ENCODE measurements at places on chromosomes 6 and 20.

- DNase-seq = no peak
These were observed 97.6 kb upstream of the ZNF217 start for GRCh38 chr20:53691060-53691810.

DNA sequence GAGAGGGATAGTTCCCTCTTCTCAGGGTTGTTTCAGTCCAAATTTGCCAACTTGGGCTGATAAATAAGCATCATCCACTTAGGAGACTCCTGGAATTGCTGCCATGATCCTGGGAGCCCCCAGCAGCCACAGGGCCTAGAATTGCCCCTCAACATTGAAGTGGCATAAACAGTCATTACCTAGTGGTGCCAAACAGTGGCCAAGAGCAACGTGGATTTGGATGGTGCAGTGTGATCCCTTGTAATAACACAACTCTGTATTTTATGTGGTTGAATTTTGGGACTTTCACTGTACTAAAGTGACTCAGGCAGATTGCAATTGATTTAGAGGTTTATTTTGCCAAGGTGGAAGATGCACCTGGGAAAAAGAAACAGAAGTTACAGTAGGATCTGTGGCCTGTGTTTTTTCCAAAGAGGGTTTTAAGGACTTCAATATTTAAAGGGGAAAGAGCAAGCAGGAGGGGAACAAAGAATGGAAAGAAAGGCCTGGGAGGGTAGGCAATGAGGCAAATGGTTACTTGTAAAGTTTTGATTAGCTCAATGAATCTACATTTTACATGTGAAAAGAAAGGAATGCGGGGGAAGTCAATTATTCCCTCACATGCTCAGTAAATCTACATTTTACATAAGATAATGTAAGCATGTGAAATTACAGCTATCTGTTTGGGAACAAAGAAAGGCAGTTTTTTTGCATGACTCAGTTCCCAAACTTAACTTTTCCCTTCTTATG, 168.0 kb upstream of the NOX3 start:
- no peak for DNase-seq

GRCh38 chr6:149085557-149085938, 232.0 kb upstream of the TAB2 start:
- DNase-seq = no peak

DNA sequence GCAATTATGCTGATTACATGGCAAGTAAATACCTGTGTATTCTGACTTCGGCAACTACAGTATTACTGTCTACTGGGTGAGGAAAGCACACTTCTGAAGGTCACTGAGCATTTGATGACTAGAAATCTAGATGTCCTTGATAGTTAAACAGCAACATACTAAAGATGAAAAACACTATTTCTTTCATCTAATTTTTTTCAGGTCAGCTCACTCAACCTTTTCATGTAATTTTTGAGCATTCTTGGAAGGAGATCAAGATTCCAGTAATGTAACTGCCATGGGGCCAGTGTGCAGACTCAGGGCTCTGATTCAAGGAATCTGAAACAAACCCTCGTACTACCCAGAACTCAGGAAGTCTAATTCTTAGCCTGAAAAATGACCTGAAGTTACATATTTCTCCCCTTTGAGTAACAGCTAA, 222.6 kb upstream of the TAB2 start:
- no peak for DNase-seq

DNA sequence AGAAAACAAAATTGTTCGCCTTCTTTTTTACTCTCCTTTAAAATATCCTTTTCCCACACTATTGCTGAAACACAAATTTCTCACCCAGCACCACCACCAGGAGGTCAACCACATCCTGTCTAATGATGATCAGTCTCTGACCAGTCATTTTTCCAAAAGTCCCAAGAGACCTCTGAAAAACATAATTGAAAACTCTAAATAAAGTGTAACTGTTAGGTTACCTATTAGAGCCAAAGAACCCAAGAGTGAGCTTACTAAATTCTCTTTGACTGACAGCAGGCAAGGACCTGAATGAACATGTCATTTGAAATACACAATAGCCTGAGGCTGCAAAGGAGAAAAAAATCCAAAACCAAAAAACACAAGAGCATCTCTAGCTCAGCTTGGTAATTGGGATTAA, 735.4 kb downstream of the CBLN4 start:
- no peak for DNase-seq

DNA sequence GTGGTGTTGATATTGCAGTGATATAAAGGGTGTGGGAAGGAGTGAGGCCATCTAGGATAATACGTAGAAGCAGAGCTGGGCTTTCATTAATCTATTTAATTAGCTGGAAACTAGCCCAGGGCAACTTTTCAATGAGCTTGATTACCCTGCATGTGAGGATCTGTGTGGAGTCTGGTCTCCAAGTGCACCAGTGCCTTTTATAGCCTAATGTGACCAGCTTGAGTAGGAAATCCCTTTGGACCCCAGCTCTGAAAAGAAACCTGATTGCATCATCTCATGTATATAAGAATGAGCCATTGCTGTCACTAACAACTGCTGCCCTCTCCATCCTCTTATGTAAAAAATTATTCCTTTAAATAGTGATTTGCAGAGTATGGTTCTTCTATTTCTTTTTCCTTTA, 72.6 kb downstream of the CD109 start:
- no peak for DNase-seq

DNA sequence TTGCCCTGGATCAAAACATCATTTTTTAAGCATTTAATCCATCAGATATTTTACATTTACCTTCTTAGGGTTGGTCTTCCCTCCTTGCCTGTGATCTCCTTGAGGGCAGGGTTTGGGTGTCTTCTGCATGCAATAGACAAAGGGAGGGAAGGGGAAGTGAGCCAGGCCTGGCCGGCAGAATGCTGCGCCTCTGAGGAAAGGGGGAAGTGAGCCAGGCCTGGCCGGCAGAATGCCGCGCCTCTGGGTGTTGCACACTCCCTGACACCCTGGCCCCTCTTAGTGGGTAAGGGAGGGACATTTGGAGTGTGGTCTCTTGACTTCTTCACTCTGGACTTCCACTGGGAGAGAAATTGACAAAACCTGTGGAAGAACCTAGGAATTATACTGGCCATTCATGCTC, 12.4 kb downstream of the PSMF1 start:
- no peak for DNase-seq

- DNase-seq = no peak
These were observed 328.4 kb upstream of the KHDRBS2 start for GRCh38 chr6:62614442-62614841.

DNA sequence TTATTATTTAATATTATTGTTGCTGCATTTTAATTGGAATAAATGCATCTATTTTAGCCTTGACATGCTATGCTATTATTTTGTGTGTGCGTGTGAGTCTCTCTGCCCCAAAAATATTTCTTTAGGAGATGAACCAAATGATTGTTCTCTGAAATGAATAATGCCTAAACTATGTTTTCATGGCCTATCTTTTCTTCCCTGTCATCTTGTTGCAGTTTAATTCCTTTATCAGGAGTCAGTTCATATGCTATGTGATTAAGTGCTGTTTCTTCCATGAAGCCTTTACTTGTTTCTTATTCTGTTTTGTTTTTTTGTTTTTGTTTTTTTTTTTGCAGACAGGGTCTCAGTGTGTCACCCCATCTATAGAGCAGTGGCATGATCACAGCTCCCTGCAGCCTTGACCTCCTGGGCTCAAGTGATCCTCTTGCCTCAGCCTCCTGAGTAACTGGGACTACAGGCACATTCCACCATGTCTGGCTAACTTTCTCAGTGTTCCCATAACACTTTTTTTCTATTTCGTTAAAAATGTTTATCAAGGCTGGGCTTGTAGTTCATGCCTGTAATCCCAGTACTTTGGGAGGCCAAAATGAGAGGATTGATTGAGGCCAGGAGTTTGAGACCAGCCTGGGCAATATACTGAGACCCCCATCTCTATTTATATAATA, 25.7 kb downstream of the TPX2 start:
- DNase-seq = no peak

DNA sequence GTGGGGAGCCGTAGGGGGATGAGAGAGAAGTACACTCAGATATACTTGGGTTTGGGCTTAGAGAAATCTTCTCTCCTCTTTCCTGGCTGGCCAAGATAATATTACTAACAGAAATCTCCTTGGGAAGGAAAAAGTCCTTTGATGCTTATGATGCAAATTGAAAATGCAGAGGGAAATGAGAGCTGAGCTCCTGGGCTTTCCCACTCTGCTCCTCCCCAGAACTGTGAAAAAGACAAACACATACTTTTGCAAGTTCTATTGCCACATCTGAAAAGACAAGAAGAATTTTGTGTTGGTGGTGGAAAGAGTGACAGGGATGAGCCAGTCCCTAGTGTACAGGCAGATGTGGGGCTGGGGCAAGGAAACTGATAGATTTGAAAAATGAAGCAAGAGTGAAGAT, 185.9 kb downstream of the ANKRD60 start:
- no peak for DNase-seq

GRCh38 chr6:105628156-105628860, 225.4 kb upstream of the PREP start:
- no peak for DNase-seq

GRCh38 chr6:84360039-84360438, 132.6 kb upstream of the CEP162 start:
- no peak for DNase-seq

- DNase-seq = no peak
These were observed 56.1 kb upstream of the NKAIN2 start for GRCh38 chr6:123747515-123747914.

GRCh38 chr20:3563548-3564177, 92.8 kb downstream of the ATRN start:
- DNase-seq = no peak

- DNase-seq = no peak
These were observed 79.1 kb downstream of the OGFRL1 start for GRCh38 chr6:71367756-71368155.

DNA sequence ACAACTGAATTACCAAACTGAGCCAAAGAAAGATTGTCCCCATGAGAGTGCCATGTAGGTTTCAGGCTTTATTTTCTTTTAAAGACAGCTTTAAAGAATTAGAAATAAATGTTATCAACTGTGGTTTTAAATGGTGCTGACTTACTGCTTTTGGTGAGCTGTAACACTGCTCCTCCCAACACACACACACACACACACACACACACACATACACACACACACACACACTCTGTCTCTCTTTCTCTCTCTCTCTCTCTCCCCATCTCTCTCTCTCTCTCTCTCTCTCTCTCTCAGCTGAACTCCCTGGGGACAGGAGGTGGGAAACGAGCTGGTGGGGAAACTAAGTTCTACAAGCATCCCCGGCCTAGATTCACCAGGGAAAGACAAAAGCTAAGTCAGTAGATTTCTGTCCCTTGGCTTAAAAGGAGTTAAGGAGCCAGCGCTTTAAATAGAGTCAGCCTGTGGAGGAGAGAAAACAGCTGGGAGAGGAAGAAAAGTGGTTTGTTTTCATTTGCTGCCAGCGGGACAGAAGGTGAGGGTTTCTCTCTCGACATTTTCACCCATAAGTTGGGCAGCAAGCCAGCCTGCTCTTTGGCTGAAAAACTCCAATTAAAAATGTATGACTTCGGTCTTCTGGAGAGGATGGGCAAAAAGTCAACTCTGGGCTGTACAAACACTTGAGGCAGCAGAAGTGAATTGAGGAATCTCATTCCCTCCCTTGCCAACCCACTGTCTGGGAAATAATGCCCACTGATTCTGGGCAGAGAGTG, 27.4 kb downstream of the CBLN4 start:
- no peak for DNase-seq

DNA sequence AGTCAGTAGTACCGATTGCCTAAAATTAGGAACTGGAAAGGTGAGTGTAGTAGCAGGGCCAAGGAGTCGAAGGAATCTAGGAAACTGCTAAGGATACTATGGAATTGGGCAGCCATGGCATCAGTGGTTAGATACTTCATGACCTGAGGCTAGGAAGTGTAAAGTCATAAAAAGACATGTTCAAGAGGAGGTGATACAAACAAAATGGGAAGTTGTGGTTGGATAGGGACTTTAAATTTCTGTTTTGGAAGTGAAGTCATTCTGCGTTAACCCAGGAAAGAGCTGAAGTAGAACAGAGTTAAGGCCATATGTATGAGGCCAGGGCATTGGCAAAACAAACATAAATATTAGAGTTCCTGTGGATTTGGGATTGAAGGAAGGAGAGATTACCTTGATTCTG, 88.6 kb upstream of the TMEM181 start:
- no peak for DNase-seq

- no peak for DNase-seq
These were observed 18.8 kb downstream of the TMEM170B start for GRCh38 chr6:11556309-11556708.

DNA sequence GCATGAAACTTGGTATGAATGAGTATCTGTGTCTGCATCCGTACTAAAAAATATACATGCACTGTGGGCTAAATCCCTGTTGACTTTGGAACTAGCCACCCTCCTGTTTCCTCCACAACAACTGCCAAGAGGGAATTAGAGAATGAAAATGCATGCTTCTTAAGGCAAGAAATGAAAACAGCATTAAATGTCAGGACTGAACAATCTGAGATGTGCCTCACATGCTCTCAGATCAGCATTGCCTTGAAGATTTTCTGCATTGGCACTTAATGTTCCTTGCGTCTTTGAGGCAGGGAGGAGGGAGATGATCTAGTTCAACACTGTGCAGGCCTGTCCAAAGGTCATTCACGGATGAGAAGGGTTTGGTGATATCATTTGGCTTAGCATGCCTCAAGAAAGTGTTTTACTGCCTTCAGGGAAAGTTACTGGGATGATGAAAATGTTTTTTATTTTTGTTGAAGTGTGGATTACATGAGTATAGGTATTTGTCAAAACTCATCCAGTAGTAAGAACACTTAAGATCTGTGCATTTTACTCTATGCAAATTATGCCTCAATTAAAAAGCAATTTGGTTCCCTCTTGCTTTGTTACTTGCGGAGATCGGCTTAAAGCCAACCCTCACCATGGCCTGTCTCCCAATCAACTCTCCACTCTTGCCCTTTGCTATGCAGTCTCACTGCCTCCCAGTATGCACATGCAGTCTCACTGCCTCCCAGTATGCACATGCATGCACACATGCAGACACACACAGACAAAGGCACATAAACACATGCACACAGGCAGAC, 47.5 kb upstream of the RIN2 start:
- DNase-seq = no peak

GRCh38 chr6:168703990-168704389, 263.0 kb downstream of the SMOC2 start:
- DNase-seq = no peak

DNA sequence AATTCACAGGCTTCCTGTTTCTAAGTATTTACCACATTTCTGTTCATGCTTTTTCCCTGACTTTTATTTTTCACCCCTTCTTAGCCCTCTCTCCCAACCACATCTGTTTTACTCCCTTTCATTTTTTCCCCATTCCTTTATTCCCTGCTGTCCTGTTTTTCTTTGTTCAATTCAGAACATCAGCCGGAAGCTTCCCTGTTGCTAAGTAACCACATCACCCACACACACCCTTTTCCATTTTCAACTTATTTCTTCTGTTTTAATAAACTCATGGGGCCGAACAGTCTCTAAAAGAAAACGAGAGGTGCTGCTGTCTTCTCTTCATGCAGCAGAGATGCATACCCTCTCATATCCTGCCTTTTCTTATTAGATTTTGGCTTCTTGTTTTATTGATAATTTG, 53.5 kb upstream of the CEP85L start:
- no peak for DNase-seq

GRCh38 chr6:75934643-75935472, 137.6 kb downstream of the IMPG1 start:
- DNase-seq = peak; percentile 21

Measured in stimulated activated CD4-positive, alpha-beta T cell treated with anti-CD3 and anti-CD28 coated beads, Interleukin-2, amount 100 ng/mL, for 24 hours (primary cell).